ENCODE measurements at places on chromosomes 11 and 22.

GRCh38 chr22:37425800-37426705 lies 1.2 kb downstream of the ELFN2 start:
- DNase-seq = peak; percentile 22

DNA sequence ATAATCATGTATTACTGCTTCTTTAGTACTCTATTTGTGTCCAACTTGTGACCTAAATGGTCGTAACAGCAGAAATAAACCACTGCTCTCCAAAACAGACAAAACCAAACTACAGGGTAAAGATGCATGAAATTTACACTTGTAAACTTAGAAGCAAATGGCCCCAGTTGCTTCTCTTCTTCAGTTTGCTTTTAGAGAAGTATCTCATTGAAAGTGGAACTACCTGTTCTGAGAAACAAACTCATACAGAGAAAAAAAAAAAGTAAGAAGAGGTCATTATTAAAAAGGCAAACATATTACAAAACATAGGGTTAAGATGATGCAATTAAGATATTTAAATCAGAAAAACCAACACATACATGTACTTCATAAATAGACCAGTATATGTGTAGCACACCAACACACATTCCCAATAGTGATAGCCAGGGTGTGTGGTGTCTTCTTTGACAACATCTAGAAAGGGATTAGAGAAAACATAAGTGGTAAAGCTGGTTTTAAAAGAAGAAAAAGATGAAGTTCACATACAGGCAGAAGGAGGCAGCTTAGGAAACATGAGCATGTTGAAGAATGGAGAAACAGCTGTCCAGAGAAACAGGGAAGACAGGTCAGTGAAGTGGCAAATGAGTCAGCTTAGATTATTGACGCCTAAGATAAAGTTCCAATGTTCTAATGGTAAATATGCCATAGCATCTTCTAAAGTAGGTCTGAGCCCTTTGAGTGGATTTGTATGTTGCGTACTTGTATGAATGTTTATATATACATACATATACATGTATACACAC lies 844.7 kb upstream of the CCDC90B start:
- no peak for DNase-seq

- no peak for DNase-seq
Observed at GRCh38 chr11:43998308-43998707, 49.5 kb upstream of the ACCSL start.

GRCh38 chr11:72405009-72405408 lies 29.3 kb downstream of the CLPB start:
- no peak for DNase-seq

GRCh38 chr11:103649401-103649895 lies 387.0 kb upstream of the DDI1 start:
- DNase-seq = no peak

DNA sequence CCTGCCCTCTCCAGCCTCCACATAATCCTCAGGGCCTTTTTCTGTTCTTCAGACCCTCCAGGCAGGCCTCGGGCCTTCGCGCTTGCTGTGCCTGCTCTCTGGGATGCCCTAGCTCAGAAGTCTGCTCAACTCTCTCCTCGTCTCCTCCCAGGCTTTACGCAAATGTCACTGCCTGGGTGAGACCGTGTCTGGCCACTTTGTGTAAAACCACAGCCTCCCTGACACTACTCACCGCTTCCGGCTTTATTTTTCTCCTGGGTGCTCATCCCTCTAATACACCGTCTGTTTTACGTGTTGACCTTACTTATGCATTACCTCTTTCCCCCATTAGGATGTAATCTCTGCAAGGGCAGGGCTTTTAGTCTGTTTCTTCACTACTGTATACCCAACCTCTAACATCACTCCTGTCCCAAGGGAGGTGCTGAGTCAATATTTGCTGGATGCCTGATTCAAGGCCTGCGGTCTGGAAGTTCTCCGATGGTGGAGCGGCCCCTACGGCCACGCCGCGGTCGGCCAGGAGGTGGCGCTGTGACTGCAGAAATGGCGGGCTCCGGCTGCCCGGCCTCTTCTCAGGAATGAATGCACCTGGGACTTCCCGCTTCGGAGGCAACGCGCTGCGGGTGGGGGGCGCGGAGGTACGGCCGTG lies 58.2 kb upstream of the THY1 start:
- DNase-seq = peak; percentile 86

DNA sequence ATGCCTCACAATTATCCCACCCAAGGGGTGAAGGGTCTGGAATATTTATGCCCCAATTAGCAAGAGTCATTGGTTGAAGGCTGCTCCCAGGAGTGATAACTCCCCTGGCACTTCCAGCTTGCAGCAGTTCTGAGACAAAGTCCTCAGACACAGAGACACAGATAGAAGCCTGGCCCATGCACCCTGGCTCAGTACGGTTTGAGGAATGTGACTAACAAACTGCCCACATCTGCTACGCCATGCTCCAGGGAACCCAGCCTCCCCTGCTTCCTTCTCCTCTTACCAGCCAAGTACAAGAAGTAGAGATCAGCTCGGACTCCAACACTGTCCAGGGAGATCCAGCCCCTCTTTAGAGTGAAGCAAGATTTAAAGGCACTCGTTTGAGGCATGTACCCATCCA lies 48.5 kb upstream of the BMAL1 start:
- DNase-seq = no peak

GRCh38 chr11:9947231-9947864 lies 283.5 kb downstream of the SWAP70 start:
- no peak for DNase-seq

GRCh38 chr11:128188346-128189004 lies 398.9 kb downstream of the ETS1 start:
- DNase-seq = no peak

- DNase-seq = peak; percentile 42
Observed at GRCh38 chr11:8352876-8353505, 89.3 kb upstream of the LMO1 start.

DNA sequence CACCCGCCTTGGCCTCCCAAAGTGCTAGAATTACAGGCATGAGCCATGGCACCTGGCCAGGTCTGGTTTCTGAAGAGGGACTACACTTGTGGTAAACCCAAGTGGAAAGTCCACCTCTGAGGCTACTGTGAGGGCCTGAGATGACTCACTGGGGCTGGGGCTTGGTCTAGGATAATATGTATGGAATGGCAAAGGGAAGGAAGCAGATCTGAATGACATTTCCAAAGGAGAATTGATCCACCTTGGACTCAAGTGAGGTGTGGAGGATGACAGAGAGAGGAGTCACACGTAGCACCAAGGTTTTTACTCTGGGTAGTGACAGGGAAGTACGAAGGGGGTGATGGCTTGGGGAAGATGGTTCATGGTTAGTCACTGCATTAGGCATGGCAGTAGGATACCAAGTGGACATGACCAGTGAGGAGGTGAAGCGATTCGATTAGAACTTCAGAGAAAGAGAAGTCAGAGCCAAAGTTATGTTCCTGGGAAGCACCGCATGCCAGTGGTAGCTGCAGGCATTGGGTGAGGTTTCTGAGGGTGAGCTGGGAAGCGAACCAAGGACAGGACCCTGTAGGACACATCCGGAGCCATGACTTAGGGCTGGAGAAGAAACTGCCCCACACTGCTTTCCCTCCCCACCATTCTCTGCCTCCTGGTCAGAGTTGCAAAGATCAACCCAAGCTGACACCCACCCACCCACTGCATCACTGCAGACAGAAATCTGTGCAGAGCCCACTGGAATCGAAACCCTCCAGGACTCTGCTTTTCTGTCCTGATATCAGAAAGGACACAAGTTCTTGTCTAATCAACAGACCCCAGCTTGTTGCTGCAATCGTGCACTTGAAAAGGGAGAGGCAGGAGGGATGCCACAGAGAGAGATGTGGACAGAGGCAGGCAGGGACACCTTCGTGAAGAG lies 13.0 kb upstream of the BCL9L start:
- peak; percentile 100 for DNase-seq

DNA sequence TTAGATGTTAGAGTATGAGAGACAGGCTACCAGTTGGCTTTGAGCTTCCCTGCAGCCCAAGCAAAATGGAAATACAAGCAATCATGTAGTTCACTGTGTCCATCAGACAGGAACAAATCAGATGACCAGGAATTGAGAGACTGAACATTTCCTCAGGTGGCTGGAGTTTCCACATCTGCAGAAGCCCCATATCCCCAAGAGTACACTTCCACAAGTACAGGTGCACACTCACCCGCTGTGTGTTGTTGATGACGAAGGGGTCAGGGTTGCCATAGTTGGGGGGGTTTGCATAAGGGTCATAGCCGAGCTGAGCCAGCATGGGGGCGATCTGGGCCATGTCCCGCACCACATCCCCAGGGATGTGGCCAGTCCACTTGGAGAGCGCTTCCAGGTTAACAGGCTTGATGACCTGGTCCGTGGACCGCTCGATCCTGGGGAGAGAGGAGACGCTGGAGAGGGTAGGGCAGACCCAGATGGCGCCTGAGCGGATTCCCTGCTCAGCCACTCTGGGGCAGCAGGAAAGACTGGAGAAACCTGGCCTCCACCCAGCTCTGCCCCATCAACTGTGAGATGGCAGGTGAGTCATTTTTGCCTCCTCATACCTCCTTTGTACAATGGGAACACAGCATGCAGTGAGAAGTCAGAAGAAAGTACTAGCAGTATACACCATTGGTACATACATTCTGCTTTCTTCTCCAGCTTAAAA lies 23.9 kb upstream of the TFIP11 start:
- DNase-seq = no peak

- no peak for DNase-seq
Observed at GRCh38 chr11:101582236-101582988, 1.4 kb downstream of the TRPC6 start.

- peak; percentile 60 for DNase-seq
Observed at GRCh38 chr22:33006220-33006954, 51.8 kb downstream of the SYN3 start.

DNA sequence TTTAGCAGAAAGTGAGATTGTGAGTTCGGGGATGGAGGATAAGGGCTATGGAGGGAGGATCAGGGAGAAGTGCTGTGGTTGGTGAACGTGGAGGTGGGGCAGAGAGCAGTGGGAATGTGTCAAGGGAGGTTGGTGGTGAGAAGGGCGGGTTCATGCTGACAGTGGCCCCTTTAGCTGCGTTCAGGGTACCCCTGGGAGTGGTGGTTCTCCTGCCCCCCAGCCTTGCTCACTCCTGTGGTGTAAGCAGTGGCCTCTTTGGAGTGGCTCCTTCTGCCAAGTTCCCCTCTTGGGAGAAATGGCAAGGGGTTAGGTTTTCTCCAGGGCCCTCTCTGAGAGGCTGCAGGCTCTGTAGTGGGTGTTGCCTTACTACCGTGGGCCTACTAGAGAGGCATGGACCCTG lies 16.1 kb upstream of the NECTIN1 start:
- no peak for DNase-seq

GRCh38 chr11:6410695-6411430 lies 8.0 kb downstream of the APBB1 start:
- no peak for DNase-seq

DNA sequence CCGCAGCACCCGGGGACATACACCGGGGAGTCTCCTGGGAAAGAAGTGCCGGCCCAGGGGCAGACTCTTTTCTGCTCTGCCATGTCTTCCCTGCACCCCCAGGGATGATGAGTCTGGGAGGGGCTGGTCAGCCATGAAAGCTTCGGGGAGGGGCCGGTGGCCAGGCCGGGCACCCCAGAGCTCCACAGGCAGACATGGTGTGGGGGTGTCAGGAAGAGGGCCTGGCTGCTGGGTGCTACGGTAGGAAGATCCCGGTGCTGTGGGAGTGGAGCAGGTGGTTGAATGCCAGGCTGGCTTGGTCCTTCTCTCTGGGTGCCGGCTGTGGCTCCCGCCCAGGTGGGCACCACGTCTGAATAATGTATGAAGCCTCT lies 17.4 kb downstream of the LSP1 start:
- no peak for DNase-seq

- no peak for DNase-seq
Observed at GRCh38 chr11:64017945-64018224, 17.8 kb upstream of the FLRT1 start.

GRCh38 chr11:36010010-36010740 lies 66.3 kb downstream of the LDLRAD3 start:
- no peak for DNase-seq

DNA sequence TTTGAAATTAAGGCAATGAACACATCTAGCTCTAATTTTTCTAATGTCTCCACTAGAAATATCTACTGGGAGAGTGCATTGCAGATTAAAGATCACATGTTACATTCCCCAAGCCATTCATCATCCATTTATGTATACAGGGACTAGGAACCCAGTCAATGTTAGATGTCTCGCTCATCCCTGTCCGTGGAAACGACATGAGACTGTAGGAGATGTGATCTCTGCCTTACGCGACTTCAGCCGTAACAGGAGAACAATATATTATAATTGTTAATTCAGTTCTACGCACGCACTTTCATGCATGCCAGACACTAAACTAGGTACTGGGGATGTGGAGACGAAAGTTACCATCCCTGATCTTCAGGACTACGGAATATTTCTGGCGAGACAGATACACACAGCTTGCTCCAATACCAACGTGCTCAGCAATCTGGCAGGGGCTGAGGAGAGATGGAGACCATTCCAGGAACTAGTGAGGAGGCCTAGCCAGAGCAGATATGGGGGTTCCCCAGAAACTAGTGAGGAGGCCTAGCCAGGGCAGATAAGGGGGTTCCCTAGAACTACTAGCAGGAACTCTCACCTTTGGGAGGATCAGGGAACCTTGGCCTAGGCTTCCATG lies 706 bp downstream of the DCPS start:
- DNase-seq = no peak

DNA sequence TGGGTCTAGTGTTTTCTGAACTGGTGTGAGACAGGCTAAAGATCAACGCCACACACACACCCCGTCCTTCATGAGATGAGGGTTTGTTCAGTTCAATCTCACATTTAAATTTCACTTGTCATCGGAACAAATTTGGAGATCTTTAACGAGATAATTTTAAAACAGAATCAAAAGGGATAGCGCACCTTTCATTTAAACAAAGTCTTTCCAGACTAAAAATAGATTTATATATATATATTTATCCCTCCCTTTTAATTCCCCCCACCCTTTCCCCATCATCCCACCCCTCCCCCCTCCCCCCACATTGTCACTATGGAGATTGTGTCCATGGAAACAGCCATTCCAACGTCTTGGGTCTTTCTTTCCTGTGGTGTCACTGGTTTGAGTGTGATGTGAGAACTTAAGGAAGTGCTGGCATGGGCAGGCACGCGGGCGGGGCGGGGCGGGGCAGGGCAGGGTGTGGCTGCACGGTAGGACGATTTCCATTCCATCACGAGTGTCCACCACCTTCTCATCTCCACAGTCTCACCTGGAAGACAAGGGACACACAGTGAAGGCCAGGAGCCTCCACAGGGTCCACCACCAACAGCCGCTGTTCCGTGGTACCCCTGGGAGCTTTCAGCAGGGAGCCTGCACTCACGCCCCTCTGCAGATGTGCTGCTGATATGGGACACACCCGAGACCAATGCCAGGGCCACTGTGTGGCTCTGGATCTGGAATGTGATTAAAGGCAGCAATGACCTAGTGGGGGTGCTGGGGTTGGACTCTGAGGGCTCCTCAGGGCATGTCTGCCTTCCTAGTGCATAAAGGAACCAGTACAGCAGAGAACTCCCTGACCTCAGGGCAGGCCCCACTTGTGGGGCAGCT lies 30.5 kb upstream of the CYP2D6 start:
- DNase-seq = no peak

DNA sequence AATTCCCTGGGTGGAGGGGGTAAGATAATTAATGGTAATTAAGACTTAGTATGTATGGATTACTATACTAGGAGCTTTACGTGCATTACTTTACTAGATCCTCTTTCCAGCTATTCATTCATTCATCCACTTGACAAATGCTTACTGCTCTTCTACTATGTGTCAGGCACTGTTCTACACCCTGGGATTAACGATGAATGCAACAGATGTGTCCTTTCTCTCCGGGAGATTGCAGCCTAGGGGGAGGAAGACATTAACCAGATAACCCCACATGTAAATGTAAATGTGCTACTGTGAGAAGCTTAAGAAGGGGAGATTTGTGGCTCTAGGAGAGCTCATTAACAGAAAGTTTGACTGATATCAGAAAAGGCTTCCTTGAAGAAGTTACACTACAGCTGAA lies 1.7 kb downstream of the ANKK1 start:
- DNase-seq = no peak

Data from PC-9 (cell line).